Activated CD4-positive, alpha-beta T cell treated with anti-CD3 and anti-CD28 coated beads, Interleukin-2, amount 10 ng/mL, durations not matched to agents 24 days and 14 days (primary cell): ENCODE measurements at places on chromosomes 7 and 10. TPM values are rescaled to one million over a fixed set of nuclear protein-coding genes. Genes with fewer than 3 reads are reported as not detected.
A peak's percentile ranks its signal among the peaks of the same experiment; 100 is the strongest.

Gene CYP2C9
- not detected in 2 replicates for total RNA-seq

Gene ABCC2
- total RNA-seq, result 0.73 and 1.3 TPM in 2 replicates

Gene ZNF786
- total RNA-seq, result 10.2 and 10.3 TPM in 2 replicates

GRCh38 chr10:108060246-108060645 is 895.7 kb upstream of the SORCS1 start:
- DNase-seq, result no peak
- no peaks in the 10 kb centered on the region for H3K4me1 ChIP-seq
- no peak overlapping the region for H3K4me3 ChIP-seq
- no peaks in the 10 kb centered on the region for H3K27me3 ChIP-seq
- no peak overlapping the region for H3K27ac ChIP-seq

Gene CYTH3
- total RNA-seq, result 0.65 and 1.3 TPM in 2 replicates

DNA sequence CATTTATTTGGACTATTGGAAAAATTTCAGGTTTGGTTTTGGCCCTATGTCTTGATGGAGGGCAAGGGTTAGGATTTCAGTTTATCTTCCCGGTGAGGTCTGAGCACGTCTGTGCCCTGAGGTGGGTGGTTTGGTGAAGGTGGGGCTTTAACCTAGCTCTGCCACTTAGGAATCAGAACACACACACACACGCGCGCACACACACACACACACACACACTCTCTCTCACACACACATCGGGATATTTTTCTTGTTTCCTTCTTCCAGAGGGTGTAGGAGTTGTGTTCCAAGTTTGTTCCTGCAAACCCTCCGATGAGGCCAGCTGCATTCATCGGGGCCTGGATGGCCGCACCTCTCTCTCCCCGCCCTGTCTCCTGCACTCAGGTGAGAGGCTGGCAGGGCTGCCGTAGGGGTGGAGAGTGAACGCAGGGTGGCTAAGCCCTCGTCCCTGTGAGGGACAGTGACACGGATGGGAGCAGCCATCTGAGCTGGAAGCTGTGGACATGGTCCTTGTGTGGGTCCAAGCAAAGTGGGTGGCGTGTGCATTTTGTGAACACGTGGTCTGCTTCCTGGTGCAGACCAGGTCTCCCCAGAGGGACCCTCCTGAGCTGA is 34.2 kb downstream of the CHST12 start:
- no peak overlapping the region for H3K27ac ChIP-seq
- no peaks in the 10 kb centered on the region for H3K4me1 ChIP-seq
- peaks cover 29% of the 10 kb centered on the region for H3K36me3 ChIP-seq
- no peak for DNase-seq
- no peaks in the 10 kb centered on the region for H3K27me3 ChIP-seq
- H3K4me3 ChIP-seq, result no peak overlapping the region

DNA sequence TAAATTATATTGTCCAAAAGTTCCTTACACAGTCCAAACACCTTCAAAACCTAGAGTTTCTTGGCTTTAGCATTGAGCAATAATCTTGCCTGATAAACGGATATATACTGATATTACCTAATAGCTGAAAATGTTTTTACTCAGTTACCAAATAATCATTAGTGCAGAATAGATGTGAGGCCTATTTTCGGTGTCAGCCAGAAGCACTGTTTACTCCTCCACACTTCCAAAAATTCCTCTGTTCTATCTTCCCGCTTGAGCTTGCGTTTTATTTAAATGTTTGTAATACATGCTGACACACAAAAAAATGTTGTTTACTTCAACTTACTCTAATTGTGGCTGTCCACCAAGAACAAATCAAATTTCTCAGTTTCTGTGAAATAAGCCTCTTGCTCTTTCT is 606.2 kb upstream of the TEX47 start:
- H3K27ac ChIP-seq, result no peak overlapping the region
- no peaks in the 10 kb centered on the region for H3K36me3 ChIP-seq
- no peaks in the 10 kb centered on the region for H3K27me3 ChIP-seq
- H3K4me1 ChIP-seq, result no peaks in the 10 kb centered on the region
- no peak overlapping the region for H3K4me3 ChIP-seq

DNA sequence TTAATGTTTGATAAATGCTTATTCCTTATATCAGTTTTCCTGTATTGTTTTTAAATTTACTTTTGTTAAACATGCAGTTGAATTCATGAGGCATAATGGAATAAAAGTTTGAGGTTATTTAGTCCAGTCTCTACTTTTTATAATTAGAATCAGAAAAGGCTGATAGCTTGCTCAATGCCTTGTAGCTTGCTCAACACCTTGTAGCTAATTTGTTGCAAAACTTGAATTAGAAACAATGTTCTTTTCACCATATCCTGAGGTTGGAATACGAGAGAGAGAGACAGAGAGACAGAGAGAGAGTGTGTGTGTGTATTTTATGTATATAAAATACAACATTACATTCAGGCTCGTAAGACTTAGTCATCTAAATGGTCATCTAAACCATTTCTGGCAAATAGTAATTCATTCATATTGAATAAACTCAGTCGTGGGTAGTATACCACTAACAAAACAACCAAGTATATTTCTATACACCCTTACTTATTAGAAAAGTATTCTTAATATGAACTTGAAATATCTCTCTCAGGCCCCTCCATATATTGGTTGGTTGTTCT is 243.5 kb downstream of the ADK start:
- H3K36me3 ChIP-seq, result peaks cover 17% of the 10 kb centered on the region
- H3K4me1 ChIP-seq, result peaks cover 3% of the 10 kb centered on the region
- no peak overlapping the region for H3K4me3 ChIP-seq
- no peak overlapping the region for H3K27ac ChIP-seq
- no peak for DNase-seq

DNA sequence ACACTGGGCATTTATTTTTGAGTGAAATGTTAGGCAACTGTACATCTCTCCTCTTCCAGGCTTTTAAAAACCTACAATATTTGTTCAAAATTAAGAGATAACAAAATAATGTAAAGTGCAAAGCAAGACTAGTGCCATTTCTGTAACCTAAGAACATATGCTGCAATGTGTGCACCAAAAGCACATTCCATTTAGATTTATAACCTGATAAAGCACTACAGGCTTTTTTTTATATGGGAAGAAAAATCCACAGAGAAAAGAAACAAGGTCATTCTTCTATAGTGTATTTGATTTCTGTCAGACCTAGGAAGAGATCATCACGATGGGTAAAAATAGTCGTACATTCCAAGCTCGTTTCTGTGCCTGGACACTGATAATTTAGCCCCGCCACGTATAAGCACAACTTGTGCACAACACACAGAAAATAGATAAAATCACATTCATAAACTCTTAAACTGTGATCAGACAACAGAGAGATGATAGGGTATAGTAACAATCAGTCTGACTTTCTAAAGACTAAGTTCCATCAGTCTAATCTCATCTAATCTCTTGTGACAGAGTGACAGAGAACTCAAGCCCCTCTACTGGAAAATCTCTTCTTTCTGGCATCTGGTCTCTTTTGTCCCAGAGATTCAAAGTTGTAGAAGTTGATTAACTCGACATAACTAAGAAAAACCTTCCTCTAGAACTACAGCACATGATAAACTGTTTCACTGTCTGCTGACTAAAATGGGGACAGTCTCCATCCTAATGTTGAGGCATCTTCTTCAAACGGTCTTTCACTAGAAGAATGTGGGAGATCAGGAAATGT is 6.7 kb downstream of the LAMB1 start:
- H3K27ac ChIP-seq, result no peak overlapping the region
- H3K4me3 ChIP-seq, result no peak overlapping the region
- no peaks in the 10 kb centered on the region for H3K4me1 ChIP-seq
- no peak for DNase-seq
- peaks cover 43% of the 10 kb centered on the region for H3K27me3 ChIP-seq

GRCh38 chr10:50362547-50363125 is 111.3 kb upstream of the ASAH2 start:
- peaks cover 11% of the 10 kb centered on the region for H3K4me1 ChIP-seq
- DNase-seq, result no peak

DNA sequence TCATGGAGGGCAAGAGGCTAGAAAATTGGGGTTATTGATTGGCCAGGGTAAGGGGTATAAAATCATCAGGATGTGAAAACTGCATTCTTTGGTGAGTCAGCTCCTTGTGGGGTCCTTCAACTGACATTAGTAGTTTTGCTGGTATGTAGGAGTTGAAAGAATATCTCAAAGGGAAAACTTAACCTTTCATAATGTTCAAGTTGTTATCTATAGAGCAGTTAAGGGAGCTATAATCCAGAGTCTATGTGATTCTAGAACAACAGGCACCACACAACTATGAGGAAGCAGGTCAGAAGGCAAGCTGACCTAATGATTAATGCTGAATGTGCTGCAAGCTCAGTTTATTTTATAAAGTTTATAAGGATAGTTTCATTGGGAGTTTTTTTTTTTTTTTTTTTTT is 13.7 kb downstream of the PRPS1L1 start:
- peak; percentile 2 for DNase-seq
- peaks cover 5% of the 10 kb centered on the region for H3K27me3 ChIP-seq
- H3K4me1 ChIP-seq, result no peaks in the 10 kb centered on the region
- no peak overlapping the region for H3K27ac ChIP-seq

DNA sequence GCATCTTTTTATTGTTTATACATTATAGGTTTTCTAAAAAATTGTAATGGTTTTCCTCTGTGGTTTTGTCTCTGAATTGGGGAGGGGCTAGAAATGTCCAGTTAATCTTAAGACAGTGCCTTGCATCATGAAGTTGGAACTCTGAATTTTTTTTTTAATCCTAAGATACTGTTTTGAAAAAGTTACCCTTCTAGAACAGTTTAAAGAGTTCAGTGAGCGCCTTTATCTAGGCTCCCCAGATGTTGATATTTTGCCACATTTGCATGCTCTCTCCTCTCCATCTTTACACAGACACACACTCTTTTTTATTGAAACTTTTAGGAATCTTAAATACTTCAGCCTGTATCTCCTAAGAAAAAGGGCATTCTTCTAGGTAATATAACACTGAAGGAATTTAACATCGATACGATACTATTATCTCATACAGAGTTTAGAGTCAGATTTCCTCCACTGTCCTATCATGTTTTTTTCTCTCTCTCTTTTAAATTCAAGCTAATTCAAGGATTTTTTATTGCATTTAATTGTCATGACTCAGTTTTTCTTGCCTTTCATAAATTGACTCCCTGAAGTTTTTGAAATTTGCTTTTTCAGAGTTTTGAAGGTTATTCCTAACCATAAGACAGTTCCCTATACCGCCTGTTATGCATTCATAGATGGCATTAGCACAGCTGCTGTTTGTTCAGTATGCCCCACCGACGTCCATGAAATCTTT is 31.5 kb downstream of the PRKAR2B start:
- H3K36me3 ChIP-seq, result no peaks in the 10 kb centered on the region
- no peak overlapping the region for H3K4me3 ChIP-seq
- no peaks in the 10 kb centered on the region for H3K4me1 ChIP-seq
- no peak overlapping the region for H3K27ac ChIP-seq
- H3K27me3 ChIP-seq, result peaks cover 7% of the 10 kb centered on the region

Gene CLRN3
- total RNA-seq, result not detected in 2 replicates

- DNase-seq, result no peak
- H3K4me3 ChIP-seq, result no peak overlapping the region
- no peaks in the 10 kb centered on the region for H3K36me3 ChIP-seq
- peaks cover 4% of the 10 kb centered on the region for H3K27me3 ChIP-seq
These were observed 154.6 kb upstream of the TARP start for GRCh38 chr7:38428041-38428440.

DNA sequence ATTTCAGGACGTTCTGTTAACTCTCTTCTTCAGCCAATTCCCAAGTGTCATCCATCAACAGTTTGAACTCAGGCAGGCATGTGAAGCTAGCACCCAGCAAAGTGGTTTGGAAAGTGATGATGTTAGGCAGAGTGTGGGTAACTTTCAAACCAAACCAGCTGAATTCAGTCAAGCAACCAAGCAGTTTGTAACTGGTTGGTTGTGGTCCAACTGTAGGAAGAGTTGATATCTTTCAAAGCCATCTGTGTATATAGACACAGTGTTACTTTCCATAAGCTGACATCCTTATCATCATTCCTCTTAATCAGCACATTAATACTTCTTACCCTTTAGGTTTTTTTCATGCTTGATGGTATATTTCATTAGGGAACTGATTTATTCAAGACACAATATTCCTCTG is 72.2 kb upstream of the NUPR2 start:
- DNase-seq, result no peak
- no peaks in the 10 kb centered on the region for H3K27me3 ChIP-seq
- H3K4me1 ChIP-seq, result no peaks in the 10 kb centered on the region
- H3K4me3 ChIP-seq, result no peak overlapping the region

GRCh38 chr10:51770709-51771108 is 71.3 kb upstream of the CSTF2T start:
- no peaks in the 10 kb centered on the region for H3K4me1 ChIP-seq
- H3K27ac ChIP-seq, result no peak overlapping the region
- H3K4me3 ChIP-seq, result no peak overlapping the region
- H3K36me3 ChIP-seq, result no peaks in the 10 kb centered on the region

DNA sequence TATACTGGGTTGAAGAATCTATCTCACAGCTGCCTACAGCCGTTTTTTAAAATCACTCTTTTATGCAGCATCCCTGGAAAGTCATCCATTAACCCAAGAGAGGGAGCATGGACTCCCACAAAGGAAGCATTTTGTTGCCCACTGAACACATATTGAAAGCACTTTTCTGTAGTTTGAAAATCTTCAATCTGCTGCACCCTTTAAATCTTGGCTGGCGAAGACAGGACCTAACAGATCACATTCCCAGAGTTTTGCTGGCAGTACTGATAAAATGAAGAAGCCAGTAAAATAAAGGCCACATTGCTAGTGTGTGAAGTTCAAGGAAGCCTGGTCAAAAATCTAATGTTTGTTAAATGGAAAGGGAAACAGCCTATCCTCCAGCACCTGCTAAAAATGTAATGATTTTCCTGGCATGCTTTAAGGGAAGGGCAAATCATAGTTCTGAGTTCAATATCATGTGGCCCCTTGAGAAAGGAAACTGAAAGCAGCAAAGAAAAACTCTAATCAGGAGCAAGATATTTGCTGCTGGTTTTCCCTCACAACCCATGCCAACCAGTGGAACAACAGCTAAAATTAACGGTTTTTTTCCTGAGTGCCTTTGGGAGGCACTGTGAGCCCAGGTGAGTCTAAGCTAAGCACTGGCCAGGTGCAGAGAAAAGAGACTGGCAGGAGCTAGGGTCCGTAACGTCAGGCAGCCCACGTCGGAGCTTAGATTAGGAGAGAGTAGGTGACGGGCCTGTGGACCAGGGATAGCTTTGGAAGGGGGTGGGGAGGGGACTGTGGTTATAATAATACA is 97.9 kb upstream of the PALS2 start:
- DNase-seq, result no peak
- no peaks in the 10 kb centered on the region for H3K36me3 ChIP-seq
- no peaks in the 10 kb centered on the region for H3K4me1 ChIP-seq
- H3K27ac ChIP-seq, result no peak overlapping the region

Gene OR2A25
- total RNA-seq, result not detected in 2 replicates

Gene MYO3A
- total RNA-seq, result not detected in 2 replicates

Gene ZNF679
- not detected in 2 replicates for total RNA-seq

- H3K36me3 ChIP-seq, result no peaks in the 10 kb centered on the region
- H3K27me3 ChIP-seq, result no peaks in the 10 kb centered on the region
- no peak overlapping the region for H3K27ac ChIP-seq
- DNase-seq, result no peak
- no peak overlapping the region for H3K4me3 ChIP-seq
- no peaks in the 10 kb centered on the region for H3K4me1 ChIP-seq
These were observed 97.1 kb upstream of the DOCK1 start for GRCh38 chr10:126808103-126808502.
